ENCODE measurements at places on chromosomes 16 and 17.

GRCh38 chr16:7313170-7313569 is 19.5 kb upstream of the RBFOX1 start:
- no peak for DNase-seq

- peak; percentile 79 for DNase-seq
These were observed 4.6 kb upstream of the TAF15 start for GRCh38 chr17:35804658-35805192.

- no peak for DNase-seq
These were observed 287.3 kb upstream of the FOXF1 start for GRCh38 chr16:86222965-86223551.

DNA sequence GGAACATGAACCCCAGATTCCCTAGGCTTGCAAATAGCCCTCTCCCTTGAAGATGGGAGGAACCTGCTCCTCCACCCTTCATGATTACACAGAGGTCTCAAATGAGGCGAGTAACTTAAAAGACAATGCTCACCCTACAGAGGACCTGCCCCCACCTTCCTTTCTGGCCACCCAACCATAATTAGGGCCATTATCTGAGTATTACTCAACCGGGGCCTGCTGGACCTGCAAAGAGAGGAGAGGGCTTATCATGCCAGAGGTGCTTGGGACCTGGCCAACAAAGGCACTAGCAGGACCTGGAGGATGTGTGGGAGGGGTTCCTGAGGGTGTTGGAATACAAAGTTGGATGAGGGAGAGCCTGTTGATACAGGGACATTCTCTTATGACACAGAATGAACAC is 42.4 kb downstream of the RNF157 start:
- no peak for DNase-seq

GRCh38 chr17:40678902-40679522 is 14.0 kb upstream of the KRT222 start:
- DNase-seq, result no peak

DNA sequence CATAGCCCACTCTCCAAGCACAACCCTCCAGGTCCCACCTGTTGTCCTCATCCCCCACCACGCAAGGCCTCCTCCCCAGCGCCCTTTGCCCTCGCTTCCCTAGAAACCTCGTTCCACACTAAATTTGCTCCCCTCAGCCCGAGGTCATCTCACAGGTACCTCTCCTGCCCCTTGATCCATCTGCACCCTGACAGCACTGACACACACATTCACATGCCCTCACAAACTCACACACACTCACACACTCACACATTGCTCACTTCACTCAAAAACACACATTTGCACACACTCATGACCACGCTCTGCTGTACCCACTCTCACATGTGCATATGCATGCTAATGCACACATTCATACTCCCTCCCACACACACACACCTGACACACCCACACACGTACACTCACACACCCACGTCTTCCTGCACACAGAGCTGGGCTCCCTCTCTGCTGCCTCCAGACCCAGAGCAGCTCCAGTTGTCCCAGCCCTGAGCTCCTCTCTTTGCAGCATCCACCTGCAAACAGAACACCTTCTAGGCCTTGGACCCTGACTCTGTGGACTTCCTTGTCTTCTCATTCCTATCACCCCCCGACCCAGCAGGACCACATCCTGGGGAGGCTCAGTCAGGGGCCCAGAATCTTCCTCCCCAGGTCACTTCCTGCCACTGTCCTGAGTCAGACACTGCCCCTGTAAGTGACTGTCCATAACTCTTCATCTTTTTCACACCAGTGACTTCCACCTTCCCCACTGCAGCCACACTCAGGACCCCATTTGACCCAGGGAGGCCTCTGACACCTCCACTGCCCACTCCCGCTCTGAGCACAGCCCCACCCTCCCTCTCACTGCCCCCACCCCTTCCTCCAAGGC is 4.9 kb downstream of the ASGR2 start:
- no peak for DNase-seq

- no peak for DNase-seq
These were observed 6.3 kb upstream of the KRT222 start for GRCh38 chr17:40671282-40671681.

DNA sequence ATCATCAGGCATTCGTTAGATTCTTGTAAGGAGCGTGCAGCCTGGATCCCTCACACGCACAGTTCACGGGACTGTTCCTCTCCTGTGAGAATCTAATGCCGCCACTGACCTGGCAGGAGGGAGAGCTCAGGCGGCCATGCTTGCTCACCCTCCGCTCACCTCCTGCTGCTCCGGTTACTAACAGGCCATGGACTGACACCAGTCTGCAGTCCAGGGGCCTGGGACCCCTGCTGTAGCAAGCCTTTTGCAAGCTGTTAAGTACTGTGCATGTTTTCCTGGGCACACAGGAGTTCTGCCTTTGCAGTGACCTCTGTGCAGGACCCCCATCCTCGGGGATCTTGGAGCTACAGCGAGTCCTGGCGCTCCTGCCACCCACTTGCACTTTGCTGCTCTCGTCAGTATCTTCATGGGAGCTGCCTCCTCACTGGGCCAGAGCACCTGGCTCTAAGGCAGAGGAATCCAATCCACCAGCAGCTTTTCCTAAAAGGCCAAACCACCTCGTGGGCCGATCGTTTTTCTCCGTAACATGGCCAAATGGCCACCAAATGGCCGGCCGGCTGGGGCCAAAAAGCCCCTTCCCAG is 230.6 kb downstream of the FOXL1 start:
- no peak for DNase-seq

GRCh38 chr17:65553009-65553645 is 8.3 kb downstream of the AXIN2 start:
- DNase-seq, result no peak

DNA sequence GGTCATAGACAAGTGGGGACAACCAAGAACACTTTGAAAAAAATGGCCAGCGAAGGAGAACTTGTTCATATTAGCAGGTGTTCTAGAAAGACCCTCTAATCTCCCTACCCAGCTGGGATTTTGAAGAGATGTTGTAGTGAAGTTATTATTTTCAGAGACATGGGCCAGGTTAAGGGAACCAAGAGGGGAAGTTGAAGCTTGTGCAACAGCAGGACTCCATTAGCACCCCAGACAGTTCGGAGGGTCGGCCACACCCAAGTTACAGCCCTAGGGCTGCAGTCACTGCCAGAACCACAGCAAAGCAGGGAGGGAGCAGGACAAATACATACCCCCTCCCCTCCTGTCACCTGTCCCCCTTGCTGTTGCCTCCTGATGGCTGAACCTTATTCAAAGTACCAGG is 42.3 kb downstream of the WSB1 start:
- no peak for DNase-seq

GRCh38 chr17:57312242-57312641 is 55.9 kb downstream of the MSI2 start:
- no peak for DNase-seq

DNA sequence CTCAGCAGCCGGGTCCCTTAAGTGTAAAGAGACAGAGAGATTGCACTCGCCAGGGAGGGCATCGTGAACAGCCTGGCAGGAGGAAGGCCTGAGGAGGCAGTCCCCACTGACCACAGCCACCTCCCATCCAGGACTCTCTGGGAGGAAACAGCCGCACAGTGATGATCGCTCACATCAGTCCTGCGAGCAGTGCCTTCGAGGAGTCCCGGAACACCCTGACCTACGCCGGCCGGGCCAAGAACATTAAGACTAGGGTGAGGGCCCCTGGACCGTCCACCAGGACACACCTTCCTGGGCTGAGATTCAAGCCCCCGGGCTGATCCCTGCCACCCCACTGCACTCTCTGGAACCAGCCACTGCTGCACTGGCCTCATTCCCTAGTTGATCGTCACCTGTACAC is 14.0 kb downstream of the BTBD17 start:
- no peak for DNase-seq

- DNase-seq, result no peak
These were observed 32.2 kb downstream of the TEX2 start for GRCh38 chr17:64230791-64231408.

GRCh38 chr16:82031116-82032084 is 3.7 kb upstream of the HSD17B2 start:
- DNase-seq, result peak; percentile 50

GRCh38 chr17:50151041-50151936 is 812 bp upstream of the PPP1R9B start:
- peak; percentile 89 for DNase-seq

GRCh38 chr16:20920091-20920490 is 19.5 kb downstream of the LYRM1 start:
- no peak for DNase-seq

GRCh38 chr17:10156948-10157607 is 41.3 kb downstream of the GAS7 start:
- DNase-seq, result no peak

GRCh38 chr17:60554377-60554788 is 28.3 kb upstream of the APPBP2 start:
- DNase-seq, result no peak

- DNase-seq, result no peak
These were observed 47.3 kb downstream of the NLRP1 start for GRCh38 chr17:5536866-5537650.

- DNase-seq, result no peak
These were observed 19.9 kb upstream of the FAM20A start for GRCh38 chr17:68621065-68621464.

GRCh38 chr16:3804426-3805016 is 76.0 kb downstream of the CREBBP start:
- DNase-seq, result no peak

GRCh38 chr17:77208217-77208808 is 67.5 kb downstream of the SEC14L1 start:
- DNase-seq, result no peak

DNA sequence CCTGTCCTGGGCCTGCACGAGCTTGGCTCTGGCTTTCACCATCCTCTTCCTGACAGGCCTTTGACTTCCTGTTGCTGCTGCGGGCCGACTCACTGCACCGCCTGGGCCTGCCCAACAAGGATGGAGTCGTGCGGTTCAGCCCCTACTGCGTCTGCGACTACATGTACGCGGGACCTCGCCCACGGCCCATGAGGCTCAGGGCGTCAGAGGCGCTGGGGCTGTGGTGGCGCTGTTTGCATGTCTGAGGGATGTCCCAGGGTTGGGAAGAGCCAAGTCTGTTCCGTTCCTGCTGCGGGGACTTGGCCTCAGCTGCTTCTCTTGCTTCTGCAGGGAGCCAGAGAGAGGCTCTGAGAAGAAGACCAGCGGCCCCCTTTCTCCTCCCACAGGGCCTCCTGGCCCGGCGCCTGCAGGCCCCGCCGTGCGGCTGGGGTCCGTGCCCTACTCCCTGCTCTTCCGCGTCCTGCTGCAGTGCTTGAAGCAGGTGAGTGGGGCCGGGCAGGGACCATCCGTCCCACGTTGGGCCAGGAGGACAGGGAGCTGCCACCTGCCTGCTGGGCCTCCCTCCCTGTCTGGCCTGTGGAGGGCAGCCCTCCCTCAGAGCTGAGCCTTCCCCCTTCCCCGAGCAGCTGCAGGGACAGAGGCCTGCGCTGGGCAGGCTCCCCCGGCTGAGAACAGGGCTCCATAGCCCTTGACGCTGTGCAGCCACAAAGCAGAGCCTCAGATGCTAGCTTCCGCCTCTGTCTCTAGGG is 23.8 kb downstream of the TSC2 start:
- no peak for DNase-seq

GRCh38 chr16:89358030-89359005 is 132.0 kb downstream of the ANKRD11 start:
- no peak for DNase-seq

DNA sequence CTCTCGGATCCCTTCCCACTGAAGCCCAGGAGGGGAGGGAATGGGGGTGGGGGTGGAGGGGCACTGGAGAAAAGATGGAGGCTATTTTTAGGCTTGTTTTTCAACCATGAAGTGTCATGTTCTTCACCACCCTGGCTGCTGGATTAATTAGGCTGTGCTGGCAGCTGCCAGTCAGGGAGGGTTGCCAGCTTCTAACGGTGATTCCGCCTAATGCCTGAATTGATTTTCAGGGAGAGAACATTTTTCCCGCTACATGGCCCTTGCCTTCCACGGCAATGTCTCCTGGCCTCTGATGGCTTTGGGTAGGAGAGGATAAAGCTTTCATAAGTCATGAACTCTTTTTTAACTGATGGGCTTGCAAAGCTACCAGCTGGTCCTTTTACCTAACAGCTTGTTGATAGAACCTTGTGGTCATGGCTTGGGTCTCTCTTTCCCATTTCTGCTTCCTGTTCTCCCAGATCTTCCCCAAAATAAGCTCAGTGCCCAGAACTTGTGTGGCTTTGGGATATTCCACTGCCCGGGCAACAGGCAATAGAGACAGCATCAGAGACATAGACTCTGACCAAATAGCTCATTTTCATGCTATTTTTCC is 167.4 kb downstream of the PITPNC1 start:
- no peak for DNase-seq

GRCh38 chr16:87550495-87550961 is 51.8 kb upstream of the JPH3 start:
- no peak for DNase-seq

GRCh38 chr16:10965440-10966061 is 21.2 kb downstream of the CLEC16A start:
- no peak for DNase-seq

GRCh38 chr17:61579961-61580360 is 11.1 kb downstream of the NACA2 start:
- DNase-seq, result no peak

- no peak for DNase-seq
These were observed 2.9 kb upstream of the COASY start for GRCh38 chr17:42559075-42559474.

GRCh38 chr17:42282478-42283080 is 5.7 kb upstream of the STAT5A start:
- no peak for DNase-seq

DNA sequence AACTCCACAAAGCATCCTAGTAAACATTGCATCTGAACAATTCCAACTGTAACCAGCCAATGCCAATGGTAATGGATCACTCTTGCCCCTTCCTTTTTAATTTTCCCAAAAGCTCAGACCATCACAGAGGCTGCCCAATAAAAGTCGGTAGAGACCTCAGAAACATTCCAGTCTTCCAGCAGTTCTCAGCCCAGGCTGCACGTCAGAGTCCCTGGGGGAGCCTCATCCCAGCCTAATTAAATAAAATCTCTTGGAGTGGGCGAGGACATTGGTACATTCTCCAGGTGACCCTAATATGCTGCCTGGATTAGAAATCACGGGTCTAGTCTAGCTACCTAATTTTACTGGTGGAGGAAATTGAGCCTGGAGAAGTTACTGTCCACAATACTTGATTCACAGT is 117.1 kb upstream of the MYOCD start:
- no peak for DNase-seq

DNA sequence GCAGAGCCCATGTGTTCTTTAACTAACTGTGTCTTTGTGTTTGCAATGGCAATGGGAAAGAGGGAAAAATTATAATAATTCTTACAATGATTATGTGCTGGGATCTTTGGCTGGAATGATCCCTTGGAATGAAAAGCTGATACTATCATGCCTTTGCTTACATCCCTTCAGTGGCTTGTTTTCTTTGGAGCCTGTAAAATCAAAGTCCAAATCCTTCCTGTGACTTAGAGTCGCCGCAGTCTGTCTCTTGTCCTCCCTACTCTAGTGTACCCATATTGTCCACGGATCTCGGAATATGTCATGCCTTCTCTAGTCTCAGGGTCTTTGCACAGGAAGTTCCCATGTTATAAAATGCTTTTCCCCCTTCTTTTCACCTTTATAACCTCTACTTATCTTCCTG is 111.7 kb upstream of the MAF start:
- no peak for DNase-seq

GRCh38 chr16:67544844-67545664 is 16.4 kb downstream of the RIPOR1 start:
- no peak for DNase-seq
